Heart right ventricle (tissue), 16 donors: ENCODE measurements at places on chromosomes 4 and X. TPM values are rescaled to one million over a fixed set of nuclear protein-coding genes. Genes with fewer than 3 reads are reported as not detected.

GRCh38 chrX:17374619-17375366, at the start of gene NHS:
Gene NHS, plus strand, starts transcription at chrX:17375200. Its CDS starts 558 bp downstream, at chrX:17375758.
- DNase-seq = peak; percentile 56

GRCh38 chr4:43047058-43047457, 154.5 kb downstream of the GRXCR1 start:
- no peak for DNase-seq

DNA sequence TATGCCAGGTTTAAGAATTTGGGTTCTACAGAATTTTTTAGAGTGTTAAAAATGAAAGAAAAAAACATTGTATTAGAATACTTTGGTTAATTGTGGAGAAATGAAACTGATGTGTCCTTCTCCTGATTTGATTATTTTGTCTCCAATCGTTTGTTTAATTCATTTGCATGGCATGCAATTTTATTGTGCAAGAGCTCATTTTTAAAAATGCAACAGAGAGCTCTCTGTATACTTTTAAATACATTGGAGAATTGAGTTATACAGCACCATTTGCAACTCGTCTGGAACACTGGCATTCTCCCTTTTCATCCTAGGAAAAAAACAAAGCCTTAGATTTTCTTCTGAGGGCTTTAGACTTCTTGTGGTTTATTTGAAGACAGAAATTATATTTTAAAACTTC, 689 bp downstream of the EXOC1L start:
- no peak for DNase-seq

DNA sequence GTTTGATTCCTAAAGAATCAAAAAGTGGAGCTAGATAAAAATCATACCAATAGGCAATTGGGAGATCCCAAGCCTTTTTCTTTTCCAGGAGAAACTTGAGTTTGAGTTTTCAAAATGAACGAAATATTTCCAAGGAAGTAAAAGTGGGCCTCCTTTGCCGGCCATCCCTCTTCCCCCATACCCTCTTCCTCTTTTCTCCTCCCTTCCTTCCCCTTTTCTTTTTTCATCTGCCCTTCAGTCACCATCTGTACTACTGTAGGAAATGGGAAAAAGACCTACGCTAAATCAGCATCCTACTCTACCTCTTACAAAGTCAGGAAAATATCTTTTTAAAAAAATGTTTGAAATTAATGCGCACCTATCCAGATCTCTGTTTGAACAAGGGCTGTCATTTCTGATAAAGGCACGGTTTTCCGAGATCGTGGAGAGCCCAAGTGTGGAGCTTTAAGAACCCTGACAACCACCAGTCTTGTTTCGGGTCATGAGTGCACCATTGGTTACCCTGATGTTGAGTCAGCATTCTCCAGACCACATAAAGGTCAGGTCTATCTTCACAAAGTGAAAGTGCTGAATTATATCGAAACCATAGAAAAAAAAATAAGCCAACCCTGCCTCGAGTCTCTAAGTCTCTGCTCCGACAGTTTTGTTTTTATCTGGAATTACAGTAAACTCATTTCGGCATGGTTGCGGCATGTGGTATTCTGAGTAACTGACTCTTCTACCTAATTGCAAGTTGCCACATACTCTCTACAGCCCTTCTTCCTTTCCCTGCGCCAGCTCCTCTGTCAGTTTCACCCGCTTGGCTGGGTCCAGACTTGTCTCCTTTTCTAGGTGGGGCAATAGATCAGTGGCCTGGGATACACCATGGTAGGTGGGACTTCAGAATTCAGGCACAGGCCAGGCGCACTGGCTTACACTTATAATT, 140.2 kb upstream of the KLF3 start:
- DNase-seq = no peak

GRCh38 chr4:130486186-130486585, 1390.2 kb downstream of the C4orf33 start:
- DNase-seq = no peak

GRCh38 chr4:1959104-1959384, 49.7 kb downstream of the NELFA start:
- DNase-seq = no peak

GRCh38 chr4:17552427-17552826, 24.6 kb upstream of the LAP3 start:
- no peak for DNase-seq

Gene IL2RG
- 1.6 TPM for total RNA-seq

Gene CLGN
- total RNA-seq = 84.9 TPM

Gene RNF128
- total RNA-seq = 0.08 TPM

Gene CCDC149
- total RNA-seq = 9.4 TPM
